ENCODE measurements at places on chromosomes 4 and X.

GRCh38 chr4:80096175-80096850 lies 23.3 kb upstream of the ANTXR2 start:
- no peak for DNase-seq

- DNase-seq = no peak
These were observed 118.2 kb downstream of the PJA1 start for GRCh38 chrX:69046996-69047490.

GRCh38 chrX:99413317-99413716 lies 996.8 kb downstream of the PCDH19 start:
- no peak for DNase-seq

DNA sequence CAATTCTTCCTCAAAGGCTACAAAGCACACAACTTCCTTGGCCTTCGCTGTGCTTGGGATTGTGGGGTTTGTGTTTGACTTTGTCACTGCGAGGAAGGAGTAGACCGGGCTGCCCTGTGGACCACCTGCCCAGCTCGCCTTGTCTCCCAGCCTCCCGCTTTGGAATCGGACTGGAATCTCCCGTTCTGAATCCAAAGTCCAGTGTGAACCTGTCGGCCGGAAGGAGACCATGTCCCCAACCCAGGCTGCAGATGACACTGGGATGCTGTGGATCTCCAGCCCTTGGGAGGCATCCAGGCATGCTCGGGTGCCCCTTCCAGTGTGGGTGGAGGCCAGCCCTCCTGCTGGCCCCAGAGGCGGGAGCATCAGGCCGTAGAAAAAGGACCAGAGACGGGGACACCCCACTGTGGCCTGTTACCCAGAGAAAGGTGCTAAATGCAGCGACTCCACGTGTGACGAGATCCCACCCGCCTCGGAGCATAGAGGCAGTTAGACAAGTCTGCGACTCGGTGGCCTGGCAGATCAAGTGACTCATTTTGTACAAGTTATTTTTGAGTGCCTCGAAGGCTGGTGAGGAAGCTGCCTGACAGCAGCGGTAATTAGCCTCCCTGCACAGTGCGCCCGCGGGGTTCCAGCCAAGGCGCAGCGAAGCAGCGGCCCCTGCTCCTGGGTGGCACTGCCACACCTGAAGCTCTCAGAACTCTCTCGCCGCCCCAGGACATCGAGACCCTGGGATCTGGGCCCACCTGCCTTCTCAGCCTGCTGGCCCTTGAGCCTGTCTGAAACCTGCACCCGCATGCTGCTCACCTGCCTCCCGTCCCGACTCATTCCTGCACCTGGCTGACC lies 57.5 kb downstream of the ADRA2C start:
- DNase-seq = no peak

DNA sequence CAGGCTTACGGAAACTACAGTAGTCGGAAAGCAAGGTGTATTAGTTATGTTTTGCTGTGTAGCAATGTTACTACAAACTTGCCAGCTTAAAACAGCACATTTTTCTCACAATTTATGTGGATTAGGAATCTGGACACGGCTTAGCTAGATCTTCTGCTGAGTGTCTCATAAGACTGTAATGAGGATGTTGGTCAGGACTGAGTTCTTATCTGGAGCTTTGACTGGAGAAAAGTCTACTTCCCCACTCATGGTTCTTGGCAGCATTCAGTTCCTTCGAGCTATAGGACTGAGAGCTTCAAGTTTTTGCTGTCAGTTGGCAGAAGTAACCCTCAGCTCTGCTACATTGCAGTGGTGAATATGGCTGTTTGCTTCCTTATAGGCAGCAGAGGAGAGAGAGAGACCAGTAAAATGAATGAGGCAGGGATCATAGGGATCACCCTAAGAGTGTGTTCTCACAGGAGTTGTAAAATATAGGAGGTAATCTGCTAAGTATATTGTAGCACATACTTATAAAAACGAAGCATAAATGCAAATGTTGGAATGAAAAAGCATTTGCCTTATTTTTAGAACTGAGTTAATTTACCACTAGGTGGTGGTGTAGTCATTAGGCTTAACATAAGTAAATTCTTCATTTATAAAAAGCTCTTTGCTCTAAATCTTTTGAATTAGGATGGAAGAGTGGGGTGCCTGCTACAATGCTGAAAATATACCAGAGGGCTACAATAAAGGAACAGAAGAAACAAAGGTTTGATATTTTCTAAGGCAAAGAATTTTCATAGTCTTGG lies 38.6 kb downstream of the ALG13 start:
- DNase-seq = no peak

- DNase-seq = no peak
These were observed 56.2 kb upstream of the ADRA2C start for GRCh38 chr4:3709846-3710441.

DNA sequence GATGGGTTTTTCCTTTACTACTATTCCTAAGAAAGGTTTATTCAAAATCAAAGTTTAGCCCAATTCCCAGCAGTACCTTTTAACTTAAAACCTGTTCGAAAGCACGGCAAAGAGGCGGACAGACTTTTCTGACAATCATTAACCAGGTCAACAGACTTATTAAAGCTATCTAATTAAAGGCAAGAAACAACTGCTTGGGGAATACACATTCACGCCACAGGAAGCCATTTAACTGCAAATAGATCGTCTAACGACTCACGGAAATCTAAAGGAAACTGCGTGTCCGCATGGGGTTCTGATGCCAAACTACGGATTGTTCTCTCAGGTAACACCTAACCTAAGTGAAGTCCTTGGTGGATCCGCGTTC lies 663 bp upstream of the USP53 start:
- no peak for DNase-seq

DNA sequence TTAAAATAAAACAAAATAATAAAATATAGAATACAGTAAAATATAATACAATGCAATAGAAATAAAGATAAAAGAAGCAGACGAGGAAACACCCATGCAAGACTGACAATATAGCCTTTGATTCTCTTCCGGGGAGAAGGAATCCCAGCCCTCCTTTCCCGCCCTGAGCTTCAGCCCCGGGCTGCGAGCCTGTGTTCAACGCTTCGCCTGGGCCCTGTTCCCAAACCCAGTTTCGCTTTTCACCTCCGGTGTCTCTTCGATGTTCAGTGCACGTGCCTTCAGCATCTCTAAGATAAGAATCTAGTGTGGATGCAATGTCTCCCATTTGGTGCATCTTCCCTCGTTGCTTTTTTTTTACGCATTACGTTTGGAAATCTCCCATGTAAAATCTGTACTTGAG lies 38.4 kb upstream of the ARSD start:
- no peak for DNase-seq

GRCh38 chrX:125681507-125681906 lies 361.8 kb downstream of the TEX13C start:
- DNase-seq = peak; percentile 25

- DNase-seq = no peak
These were observed 11.7 kb downstream of the KIAA0232 start for GRCh38 chr4:6794189-6794588.

- no peak for DNase-seq
These were observed 32.1 kb downstream of the TAPT1 start for GRCh38 chr4:16194214-16194613.

DNA sequence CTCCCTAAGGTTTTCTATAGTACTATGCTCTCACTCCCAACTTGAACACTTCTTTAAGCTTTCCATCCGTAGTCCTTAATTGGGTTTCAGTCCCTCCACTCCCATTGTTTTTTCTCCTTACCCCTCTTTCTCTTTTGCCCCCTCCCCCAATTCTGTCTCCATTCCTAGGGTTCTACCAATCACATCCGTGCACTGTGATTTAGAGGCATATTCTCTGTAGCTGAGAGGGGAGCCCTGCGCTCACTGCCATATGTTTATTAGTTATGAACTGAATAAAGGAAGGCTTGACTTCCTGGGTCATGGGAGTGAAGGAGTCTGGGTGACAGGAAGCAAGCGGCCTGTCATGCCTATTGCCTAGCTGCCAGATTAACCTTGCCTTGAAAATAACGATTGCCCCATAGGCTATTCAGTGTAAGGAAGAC lies 471 bp downstream of the MCTS1 start:
- DNase-seq = peak; percentile 25

DNA sequence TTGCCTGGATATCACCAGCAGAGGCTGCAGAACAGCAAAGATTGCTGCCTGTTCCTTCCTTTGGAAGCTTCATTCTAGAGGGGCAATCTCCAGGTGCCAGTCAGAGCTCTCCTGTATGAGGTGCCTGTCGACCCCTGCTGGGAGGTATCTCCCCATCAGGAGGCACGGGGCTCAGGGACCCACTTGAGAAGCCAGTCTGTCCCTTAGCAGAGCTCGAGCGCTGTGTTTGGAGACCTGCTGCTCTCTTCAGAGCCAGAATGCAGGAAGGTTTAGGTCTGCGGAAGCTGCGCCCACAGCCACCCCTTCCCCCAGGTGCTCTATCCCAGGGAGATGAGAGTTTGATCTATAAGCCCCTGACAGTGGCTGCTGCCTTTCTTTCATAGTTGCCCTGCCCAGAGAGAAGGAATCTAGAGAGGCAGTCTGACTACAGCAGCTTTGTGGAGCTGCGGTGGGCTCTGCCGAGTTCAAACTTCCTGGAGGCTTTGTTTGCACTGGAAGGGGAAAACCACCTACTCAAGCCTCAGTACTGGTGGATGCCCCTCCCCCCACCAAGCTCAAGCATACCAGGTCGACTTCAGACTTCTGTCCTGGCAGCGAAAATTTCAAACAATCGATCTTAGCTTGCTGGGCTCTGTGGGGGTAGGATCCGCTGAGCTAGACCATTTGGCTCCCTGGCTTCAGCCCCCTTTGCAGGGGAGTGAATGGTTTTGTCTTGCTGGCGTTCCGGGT lies 57.9 kb downstream of the DKK2 start:
- no peak for DNase-seq

DNA sequence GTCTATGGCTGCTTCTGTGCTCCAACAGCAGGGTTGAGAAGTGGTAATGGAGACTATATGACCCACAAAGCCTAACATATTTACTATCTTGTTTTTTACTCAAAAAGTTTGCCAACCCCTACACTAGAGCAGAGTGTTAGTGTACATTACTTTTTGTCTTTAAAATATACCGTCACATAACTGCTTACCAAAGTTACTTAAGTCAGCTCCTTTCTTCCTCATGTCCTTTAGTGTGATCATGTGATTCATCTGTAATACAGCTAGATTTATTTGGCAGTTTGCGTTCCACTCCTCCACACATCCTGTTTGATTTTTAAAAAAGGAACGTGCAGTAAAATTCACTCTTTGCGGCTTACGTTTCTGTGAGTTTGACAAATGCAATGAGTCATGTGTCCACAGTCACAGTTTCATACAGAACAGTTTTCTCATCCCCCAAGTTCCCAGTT lies 162.4 kb upstream of the GPRIN3 start:
- no peak for DNase-seq

DNA sequence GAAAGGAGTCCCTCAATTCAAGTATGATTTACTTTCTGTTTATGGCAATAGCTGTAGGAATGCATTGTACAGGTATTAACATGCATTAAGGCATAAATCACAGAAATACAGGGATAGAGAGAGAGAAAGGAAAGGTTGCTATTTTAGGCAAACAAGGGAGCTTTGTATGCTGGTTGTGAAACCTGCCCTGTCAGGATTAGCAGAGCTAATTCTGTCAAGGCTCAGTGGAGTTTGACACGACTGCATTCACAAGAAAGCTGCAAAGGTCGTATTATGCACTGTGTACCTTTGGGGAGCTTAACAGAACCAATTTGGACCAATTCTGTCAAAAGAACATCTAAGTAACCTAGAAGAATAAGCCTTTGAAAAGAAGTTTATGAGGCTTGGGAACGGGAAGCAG lies 239.3 kb downstream of the GRIA2 start:
- DNase-seq = no peak

DNA sequence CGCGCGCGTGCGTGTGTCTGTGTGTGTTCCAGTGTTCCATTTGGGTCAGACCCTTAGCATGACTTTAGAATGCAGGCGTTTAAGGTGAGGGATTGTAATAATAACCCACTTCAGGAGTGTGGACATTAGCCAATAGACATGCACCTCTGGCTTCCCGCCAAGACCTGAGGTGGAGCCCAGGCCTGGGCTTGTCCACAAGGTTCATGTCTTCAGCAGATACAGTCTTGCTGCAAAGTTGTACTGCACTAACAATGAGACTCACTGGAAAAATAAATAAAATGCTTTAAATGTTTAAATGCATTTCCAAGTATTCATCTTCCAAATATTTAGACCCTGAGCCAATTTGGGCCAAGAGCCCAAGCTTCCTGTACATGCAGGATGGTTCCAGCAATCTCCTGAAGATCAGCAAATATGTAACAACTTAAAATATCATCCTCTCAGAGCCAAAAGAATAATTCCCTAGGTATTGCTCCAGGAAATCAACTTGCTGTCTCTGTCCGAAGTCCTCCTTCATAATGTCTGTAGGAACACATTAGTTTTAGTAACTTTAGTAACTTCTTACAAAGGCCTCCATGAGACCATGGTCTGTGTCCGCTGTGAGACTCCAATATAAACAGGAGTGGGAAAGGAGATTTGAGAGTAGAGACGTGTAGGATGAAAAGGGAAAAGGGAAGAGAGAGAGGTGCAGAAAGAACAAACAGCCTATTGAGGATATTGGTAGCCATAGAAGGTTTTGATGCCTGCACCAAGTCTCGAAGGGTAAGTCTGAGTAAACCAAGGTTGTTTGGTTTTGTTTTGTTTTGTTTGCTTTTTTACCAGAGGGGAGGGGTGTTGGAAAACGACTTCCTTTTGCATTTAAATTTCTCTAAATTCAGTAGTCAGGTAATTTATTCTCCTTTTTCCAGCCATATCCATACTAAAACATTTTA lies 98.5 kb upstream of the KLF3 start:
- DNase-seq = no peak

GRCh38 chrX:9897761-9898161 lies 69.4 kb upstream of the CLDN34 start:
- DNase-seq = no peak

- DNase-seq = peak; percentile 32
These were observed 814 bp upstream of the RBM47 start for GRCh38 chr4:40630335-40631021.

DNA sequence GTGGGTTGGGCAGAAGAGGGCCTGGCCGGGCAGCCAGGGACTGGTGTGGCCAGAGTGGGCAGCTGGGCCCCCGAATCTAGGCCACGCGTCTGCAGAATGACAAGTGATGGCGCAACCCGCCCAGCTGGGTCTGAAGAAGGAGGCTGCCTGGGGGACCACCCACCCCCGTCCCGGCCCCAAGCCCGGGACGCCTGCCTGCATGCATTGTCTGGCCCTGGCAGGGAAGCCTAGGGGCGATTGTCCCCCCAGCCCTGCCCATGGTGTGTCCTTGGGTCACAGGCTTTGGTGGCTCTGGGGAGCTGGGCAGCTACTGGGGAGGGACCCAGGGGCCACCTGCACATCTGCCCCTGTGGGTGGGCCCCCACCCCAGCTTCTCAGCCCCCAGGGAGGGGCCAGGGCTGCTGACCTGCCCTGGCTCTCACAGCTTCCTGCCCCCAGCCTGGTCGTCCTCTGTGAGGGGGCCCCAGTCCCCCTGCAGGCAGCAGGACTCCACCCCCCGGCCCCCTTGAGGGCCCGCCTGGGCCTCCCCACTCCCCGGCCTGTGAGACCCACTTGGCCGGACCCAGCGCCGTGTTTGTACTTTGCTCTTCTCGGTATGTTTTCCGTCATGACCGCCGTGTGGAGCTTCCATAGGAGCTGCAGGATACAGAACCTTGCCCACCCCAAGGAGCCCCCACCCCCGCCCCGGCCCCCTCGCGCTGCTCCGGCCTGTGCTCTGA lies 4.9 kb downstream of the FGFR3 start:
- DNase-seq = no peak

GRCh38 chr4:78693777-78694456 lies 82.2 kb upstream of the BMP2K start:
- DNase-seq = no peak

- DNase-seq = no peak
These were observed 444.3 kb upstream of the ATOH1 start for GRCh38 chr4:93384241-93384640.

All from naive B cell (primary cell).